Osteocyte (in vitro differentiated cells): ENCODE measurements at places on chromosomes 12 and 14.

GRCh38 chr14:62497708-62498107, 547.5 kb downstream of the KCNH5 start:
- H3K4me1 ChIP-seq, result no peaks in the 10 kb centered on the region
- no peak for DNase-seq
- no peak overlapping the region for H3K27ac ChIP-seq
- no peaks in the 10 kb centered on the region for H3K36me3 ChIP-seq
- no peaks in the 10 kb centered on the region for H3K27me3 ChIP-seq

DNA sequence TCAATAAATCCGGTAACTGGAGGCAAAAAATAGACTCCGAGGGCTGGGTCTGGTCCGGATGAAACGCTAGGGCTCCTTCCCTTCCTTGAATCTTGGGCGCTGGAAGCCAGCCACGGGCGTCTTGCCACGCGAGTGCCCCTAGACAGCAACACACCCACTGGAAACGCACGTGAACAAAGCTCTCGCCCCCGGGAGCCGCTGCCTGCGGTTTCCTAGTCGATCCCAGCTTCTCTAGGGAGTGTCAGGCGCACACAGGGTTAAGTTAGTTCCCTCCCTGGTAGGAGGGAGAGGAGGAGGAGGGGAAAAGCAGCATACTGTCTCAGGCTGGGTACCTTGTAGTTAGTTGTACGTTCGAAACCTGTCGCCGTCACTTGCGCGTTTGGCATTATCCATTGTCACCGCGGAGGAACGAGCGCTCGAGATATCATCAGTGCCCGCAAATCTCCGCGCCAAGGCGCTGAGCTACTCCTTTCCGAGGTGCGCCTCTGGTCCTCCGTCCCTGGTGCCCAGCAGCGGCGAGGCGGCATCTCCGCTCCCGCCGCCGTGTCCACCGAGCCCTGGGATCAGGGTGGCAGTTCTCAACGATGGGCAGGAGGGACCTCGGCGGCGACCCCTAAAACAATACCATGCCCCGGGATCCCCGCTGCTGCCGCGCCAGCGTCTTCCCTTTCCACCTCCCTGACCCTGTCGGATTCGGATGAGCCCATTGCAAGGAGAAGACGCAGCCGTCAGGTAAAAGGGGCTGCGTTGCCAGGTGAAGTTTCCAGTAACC, at the start of gene FLRT2:
FLRT2 (plus strand) TSS at position 342 of the 772 bp plus-strand sequence. CDS start 91,371 bp downstream, outside the sequence.
- peak within 1 kb of the TSS; percentile 92 for H3K4me3 ChIP-seq
- peak within 1 kb of the TSS; percentile 97 for H3K27ac ChIP-seq
- no peaks in the 10 kb centered on the region for H3K27me3 ChIP-seq

DNA sequence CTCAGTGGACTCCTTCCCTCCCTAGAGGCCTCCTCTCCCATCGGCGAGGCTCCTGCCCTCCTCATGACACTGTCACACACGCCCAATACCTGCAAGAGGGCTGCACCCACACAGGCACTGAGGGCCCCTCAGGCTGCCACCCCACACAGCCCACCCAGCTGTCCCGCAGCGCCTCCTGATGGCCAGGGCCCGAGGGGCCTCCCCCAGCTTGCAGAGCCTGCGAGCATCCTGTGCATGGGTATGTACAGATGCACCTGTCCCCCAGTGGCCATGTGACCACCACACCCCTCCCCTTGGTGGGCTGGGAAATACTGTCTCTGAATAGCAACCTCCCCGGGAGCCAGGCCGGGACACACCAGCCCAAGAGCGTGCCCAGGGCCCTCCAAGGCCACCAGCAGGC, 19.0 kb upstream of the NUDT14 start:
- H3K27me3 ChIP-seq, result no peaks in the 10 kb centered on the region
- H3K27ac ChIP-seq, result no peak overlapping the region
- DNase-seq, result no peak
- no peaks in the 10 kb centered on the region for H3K36me3 ChIP-seq
- H3K4me3 ChIP-seq, result no peak overlapping the region

GRCh38 chr12:47087088-47087688, 7.4 kb upstream of the AMIGO2 start:
- peak overlapping the region; percentile 77 for H3K27ac ChIP-seq
- H3K27me3 ChIP-seq, result no peaks in the 10 kb centered on the region
- no peak for DNase-seq
- no peaks in the 10 kb centered on the region for H3K36me3 ChIP-seq
- peaks cover 71% of the 10 kb centered on the region for H3K4me1 ChIP-seq
- H3K4me3 ChIP-seq, result no peak overlapping the region

DNA sequence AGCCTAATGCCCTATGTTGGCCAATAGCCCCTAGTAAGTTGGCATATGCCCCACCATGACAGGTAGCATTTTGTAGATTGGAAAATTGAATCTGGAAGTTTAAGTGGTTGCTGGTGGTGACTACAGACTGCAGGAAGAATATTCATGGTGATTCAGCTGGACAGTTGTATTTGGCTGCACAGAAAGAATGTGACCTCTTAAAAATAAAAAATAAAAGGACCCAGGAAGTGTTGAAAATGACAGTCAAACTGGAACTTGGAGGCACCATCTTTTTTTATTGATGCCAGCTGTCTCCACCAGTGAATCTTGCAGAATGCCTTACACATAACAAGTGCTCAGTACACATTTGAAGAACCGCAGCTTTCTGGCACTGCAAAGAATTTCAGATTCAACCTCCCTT, 73.9 kb downstream of the PRMT8 start:
- no peaks in the 10 kb centered on the region for H3K27me3 ChIP-seq
- DNase-seq, result no peak
- H3K4me1 ChIP-seq, result no peaks in the 10 kb centered on the region
- no peaks in the 10 kb centered on the region for H3K36me3 ChIP-seq

DNA sequence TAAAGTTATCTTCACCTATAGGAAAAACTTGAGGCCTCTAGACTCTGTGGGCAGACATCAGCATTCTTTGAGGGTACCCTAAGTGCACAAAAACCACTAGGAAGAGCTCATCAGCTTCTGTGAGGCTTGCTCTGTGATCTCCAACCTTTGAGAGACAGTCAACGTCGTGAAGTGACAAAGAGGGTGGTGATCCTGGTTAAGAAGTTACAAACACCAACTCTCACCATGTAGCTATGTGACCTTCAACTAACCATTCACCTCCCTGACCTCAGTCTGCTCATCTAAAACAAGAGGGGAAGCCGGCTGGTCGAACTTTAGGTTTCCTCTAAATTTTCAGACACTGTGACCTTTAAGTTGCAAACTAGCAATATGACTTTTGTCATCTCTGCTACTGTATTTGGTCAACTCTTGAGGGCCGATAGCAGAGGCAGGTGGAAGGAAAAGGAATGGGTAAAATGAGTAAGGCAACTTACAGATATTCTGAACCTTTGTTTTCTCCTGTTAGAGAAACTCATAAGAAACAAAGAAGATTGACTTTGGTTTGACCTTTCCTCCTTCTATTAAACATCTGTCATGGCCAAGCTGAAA, 103.2 kb upstream of the PARP11 start:
- H3K27me3 ChIP-seq, result no peaks in the 10 kb centered on the region
- no peak for DNase-seq
- H3K27ac ChIP-seq, result no peak overlapping the region
- H3K4me3 ChIP-seq, result no peak overlapping the region
- H3K4me1 ChIP-seq, result no peaks in the 10 kb centered on the region

- no peak overlapping the region for H3K27ac ChIP-seq
- no peaks in the 10 kb centered on the region for H3K36me3 ChIP-seq
- no peak overlapping the region for H3K4me3 ChIP-seq
- no peak for DNase-seq
- H3K27me3 ChIP-seq, result no peaks in the 10 kb centered on the region
Observed at GRCh38 chr12:19120795-19121194, 8.7 kb upstream of the PLEKHA5 start.

DNA sequence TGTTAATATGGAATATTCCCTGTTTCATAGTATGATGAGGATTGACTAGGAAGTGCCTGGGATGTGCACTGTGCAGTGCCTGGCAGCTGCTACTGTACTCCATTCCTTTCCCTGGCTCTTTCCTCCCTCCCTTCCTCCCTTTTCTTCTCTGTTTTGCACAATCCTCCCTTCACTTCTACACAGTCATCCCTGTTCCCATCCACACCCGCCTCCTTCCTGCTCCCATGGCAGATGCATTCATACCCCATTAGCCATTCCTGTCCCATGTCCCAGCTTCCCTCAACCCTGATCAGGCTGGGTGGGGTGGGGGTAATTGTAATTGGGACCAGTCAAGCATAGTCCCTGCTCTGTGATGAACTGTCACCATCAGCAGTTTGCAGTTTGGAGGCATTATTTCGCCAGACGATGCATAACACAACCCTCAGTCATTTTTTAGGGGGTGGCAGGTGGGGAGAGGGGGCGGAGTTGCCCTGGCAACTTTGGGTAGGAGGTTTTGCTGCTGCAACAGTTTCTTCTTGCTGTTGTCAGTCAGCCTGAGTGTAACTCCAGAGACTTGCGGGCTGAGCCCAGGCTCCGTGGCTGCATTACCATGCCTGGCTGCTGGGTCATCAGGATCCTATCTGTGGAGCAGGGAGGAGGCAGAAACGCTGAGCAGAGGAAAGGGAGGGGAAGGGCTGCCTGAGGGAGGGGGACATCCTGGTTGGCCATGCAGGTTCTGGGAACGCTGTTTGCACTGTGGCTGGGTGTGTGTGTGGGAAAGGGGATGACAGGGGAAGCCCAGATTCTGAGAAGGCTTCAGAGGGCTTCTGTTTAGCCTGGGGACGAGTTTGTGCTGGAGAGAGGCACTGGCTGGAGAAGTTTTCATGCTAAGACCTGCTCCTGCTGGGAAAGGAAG, 4.1 kb upstream of the KRT84 start:
- peaks cover 10% of the 10 kb centered on the region for H3K4me1 ChIP-seq
- H3K27me3 ChIP-seq, result peaks cover 19% of the 10 kb centered on the region
- no peak overlapping the region for H3K4me3 ChIP-seq
- H3K36me3 ChIP-seq, result no peaks in the 10 kb centered on the region
- DNase-seq, result no peak
- H3K27ac ChIP-seq, result no peak overlapping the region

- peaks cover 11% of the 10 kb centered on the region for H3K4me1 ChIP-seq
- peaks cover 7% of the 10 kb centered on the region for H3K27me3 ChIP-seq
- no peak overlapping the region for H3K4me3 ChIP-seq
Observed at GRCh38 chr12:53090554-53090953, 6.9 kb upstream of the IGFBP6 start.

DNA sequence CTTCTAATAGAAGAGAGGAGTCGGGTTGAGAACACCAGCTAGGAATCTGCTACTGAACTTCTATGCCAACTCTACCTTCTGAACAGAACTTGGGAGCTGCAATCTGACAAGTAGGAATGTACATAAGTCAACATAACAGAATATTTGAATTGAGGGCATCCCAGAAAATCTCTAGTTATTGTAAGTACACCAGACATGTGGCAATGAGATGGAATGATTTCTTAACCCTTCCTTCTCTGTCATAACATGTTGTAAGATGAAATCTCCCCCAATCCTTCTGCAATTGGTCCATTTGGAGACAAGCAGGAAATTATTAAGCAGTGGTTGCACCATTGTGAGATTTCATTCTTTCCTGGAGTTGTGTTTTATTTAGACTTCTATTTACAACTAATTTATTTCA, 68.7 kb upstream of the TMPO start:
- H3K27ac ChIP-seq, result no peak overlapping the region
- H3K4me1 ChIP-seq, result no peaks in the 10 kb centered on the region
- H3K27me3 ChIP-seq, result peaks cover 11% of the 10 kb centered on the region
- DNase-seq, result no peak
- H3K4me3 ChIP-seq, result no peak overlapping the region

GRCh38 chr12:1436981-1437380, 157.4 kb downstream of the FBXL14 start:
- H3K27me3 ChIP-seq, result no peaks in the 10 kb centered on the region
- peaks cover 3% of the 10 kb centered on the region for H3K36me3 ChIP-seq
- no peak overlapping the region for H3K4me3 ChIP-seq
- no peak for DNase-seq
- no peak overlapping the region for H3K27ac ChIP-seq
- peaks cover 15% of the 10 kb centered on the region for H3K4me1 ChIP-seq

GRCh38 chr12:50597200-50598195, 92.7 kb downstream of the DIP2B start:
- H3K4me1 ChIP-seq, result peaks cover 23% of the 10 kb centered on the region
- DNase-seq, result peak; percentile 38
- peak overlapping the region; percentile 17 for H3K27ac ChIP-seq

GRCh38 chr12:117538926-117539325, 177.5 kb upstream of the NOS1 start:
- DNase-seq, result no peak
- peaks cover 5% of the 10 kb centered on the region for H3K27me3 ChIP-seq
- no peaks in the 10 kb centered on the region for H3K4me1 ChIP-seq
- H3K4me3 ChIP-seq, result no peak overlapping the region

DNA sequence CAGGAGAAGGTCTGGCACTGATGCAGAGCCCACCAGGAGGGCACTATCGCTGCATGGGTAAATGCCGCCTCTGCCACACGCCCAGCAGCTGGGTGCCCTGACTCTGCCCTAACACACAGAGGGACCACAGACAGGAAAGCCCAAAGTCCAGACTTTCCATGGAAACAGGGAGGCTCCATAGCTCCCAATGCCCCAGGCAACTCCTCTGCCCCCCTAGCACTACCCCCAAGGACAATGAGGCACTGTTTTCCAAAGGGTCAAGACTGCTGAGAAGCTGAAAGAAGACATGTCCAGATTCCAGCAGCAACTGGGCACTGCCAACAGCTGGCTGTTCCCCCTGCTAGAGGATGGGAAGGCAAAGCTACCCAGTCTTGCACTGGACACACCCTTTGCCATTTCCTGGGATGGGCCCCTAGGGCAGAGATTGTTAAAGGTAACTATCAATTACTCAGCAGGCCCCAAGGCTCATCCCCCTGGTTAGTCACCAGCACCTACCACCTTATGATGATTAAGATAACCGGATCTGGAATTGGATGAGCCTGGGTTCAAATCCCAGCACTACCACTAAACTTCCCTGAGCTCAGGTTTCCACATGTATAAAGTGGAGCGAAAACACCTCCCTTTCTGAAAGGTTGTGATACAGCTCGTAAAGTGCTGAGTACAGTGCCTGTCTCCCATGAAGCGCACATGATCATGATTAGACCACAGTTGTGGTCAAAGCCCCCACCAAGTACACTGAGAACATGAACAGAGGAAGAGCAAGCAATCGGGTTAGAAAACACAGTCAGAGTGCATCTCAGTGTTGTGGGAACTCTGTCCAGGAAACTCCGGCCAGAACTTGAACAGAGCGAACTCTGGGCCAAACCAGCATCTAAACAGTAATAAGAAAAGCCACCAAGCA, 3.3 kb downstream of the PXN start:
- no peak for DNase-seq
- H3K27me3 ChIP-seq, result no peaks in the 10 kb centered on the region
- H3K4me1 ChIP-seq, result peaks cover 62% of the 10 kb centered on the region
- no peaks in the 10 kb centered on the region for H3K36me3 ChIP-seq

- H3K4me1 ChIP-seq, result peaks cover 9% of the 10 kb centered on the region
- H3K4me3 ChIP-seq, result peak overlapping the region; percentile 2
- H3K27me3 ChIP-seq, result peaks cover 5% of the 10 kb centered on the region
Observed at GRCh38 chr12:18296201-18296908, 35.0 kb downstream of the PIK3C2G start.

DNA sequence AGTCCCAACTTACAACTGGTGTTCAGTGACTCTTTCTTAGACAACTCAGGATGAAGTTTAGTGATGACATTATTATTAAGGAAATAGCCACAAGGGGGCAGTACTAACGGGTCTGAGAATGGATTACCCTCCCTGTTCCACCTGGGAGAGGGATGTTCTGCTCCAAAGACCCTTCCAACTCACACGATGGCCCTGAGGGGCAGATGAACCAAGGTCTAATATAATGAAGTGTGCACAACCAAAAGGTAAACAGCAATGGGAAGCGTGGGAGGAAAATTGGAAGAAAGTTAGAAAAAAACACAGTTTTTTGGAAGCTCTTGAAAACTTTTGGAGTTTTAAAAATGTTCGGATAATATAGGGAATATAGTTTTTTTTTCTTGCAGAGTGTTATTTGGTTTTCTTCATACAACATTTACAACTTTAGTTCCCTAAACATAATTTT, 24.0 kb downstream of the FGF6 start:
- no peak overlapping the region for H3K27ac ChIP-seq
- H3K4me3 ChIP-seq, result no peak overlapping the region
- H3K27me3 ChIP-seq, result peaks cover 24% of the 10 kb centered on the region
- H3K4me1 ChIP-seq, result no peaks in the 10 kb centered on the region
- no peak for DNase-seq
- no peaks in the 10 kb centered on the region for H3K36me3 ChIP-seq
